GM06990 (cell line): ENCODE measurements at places on chromosomes 6 and 20.

GRCh38 chr20:10113746-10114145, 79.0 kb downstream of the ANKEF1 start:
- no peak for DNase-seq

- DNase-seq = no peak
Observed at GRCh38 chr6:16903470-16903869, 142.2 kb upstream of the ATXN1 start.

DNA sequence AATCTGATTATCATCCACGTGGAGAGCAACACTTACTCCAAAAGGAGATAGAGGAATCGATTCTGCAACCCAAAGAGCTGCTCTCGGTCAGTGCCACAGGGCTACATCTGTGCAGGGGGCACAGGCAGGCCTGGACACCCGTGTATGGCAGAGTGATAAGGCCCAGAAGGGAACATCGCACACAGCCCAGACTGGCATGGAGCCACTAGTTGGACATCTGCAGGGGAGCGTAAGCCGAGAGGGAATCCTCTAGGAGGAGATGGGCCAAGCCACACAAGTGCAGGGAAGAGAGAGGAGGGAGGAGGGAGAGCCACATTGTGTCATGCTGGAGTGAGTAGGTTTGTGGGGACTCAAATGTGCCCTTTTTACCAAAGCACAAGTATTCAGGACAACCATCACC, 50.4 kb upstream of the ENTPD6 start:
- no peak for DNase-seq

- DNase-seq = no peak
Observed at GRCh38 chr6:166775923-166776220, 148.8 kb upstream of the RPS6KA2 start.

GRCh38 chr6:23524548-23524947, 601.5 kb upstream of the NRSN1 start:
- DNase-seq = no peak

GRCh38 chr20:56983813-56984212, 282.6 kb downstream of the BMP7 start:
- no peak for DNase-seq

DNA sequence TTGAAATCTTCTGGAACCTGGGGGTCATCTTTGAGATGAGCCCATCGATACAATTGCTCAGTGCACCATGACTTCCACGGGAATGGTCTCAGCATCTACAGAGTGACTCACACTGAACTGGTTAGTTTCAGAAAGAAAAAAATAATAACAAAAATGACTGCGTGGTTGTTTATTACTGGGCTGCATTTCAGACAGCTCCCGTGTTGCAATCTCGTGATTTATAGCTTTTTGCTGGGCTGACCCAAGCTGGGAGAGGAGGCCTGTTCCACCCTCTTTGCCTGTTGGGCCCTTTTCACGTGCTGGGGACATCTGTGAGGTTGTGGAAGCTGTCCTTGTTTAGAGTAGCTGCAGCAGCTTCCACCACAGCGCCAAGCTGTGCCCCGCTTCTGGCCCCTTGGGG, 225.5 kb downstream of the BMP7 start:
- DNase-seq = no peak

GRCh38 chr6:33161354-33162331, 30.6 kb downstream of the COL11A2 start:
- DNase-seq = peak; percentile 79

DNA sequence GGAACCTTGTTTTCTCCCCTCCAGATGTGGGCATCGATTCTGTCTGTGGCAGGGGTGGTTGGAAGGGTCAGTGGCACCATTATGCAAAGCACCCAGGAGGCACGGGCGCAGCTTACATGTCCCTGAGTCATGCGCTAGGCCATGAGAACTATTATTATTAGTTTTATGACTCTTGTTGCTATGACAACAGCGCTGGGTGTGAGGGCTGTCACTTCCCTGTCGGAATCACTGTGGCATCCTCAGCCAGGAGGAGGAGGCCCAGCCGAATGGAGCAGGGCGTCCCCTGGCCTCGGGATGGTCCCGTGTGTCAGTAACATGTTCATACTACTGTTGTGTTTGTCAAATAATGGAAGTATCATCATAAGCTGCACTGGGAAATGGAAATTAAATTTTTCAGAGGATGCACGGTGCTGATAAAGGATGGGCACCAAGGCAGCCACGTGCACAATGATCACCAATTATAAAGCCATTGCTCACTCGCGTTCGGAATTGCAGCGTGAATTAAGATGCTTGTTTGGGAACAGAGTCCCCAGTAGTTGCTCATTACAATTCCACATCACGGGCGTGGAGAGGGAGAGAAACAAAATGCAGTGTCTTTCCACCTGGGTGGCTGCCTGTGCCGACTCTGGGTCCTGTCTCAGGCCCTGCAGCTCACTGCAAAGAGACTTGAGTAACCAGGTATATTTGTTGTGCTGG, 247.9 kb downstream of the CDH4 start:
- no peak for DNase-seq

DNA sequence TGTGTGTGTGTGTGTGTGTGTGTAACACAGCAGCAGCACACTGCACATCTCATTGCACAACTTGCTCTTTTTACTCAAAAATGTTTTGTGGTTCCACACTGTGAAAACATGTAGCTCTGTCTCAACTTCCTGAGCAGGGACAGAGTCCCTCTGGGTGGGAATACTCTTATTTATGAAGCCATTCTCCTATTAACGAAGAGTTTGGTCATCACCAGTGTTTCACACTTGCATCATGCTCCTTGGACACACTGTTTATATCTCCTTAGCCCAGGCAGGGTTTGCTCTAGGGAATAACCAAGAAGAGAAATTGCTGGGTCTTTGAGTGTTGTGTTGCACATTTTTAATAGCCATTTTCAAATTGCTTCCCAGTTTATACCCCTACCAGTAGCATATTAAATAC, 53.6 kb downstream of the ZNF831 start:
- DNase-seq = no peak

- no peak for DNase-seq
Observed at GRCh38 chr6:1643830-1644445, 34.2 kb downstream of the FOXC1 start.

GRCh38 chr6:32982084-32982701, 13.8 kb downstream of the BRD2 start:
- no peak for DNase-seq

- DNase-seq = no peak
Observed at GRCh38 chr6:30175765-30176164, 12.4 kb downstream of the TRIM15 start.

GRCh38 chr6:93550551-93551276, 131.4 kb upstream of the EPHA7 start:
- no peak for DNase-seq

- no peak for DNase-seq
Observed at GRCh38 chr6:57301757-57302156, 15.7 kb upstream of the PRIM2 start.

DNA sequence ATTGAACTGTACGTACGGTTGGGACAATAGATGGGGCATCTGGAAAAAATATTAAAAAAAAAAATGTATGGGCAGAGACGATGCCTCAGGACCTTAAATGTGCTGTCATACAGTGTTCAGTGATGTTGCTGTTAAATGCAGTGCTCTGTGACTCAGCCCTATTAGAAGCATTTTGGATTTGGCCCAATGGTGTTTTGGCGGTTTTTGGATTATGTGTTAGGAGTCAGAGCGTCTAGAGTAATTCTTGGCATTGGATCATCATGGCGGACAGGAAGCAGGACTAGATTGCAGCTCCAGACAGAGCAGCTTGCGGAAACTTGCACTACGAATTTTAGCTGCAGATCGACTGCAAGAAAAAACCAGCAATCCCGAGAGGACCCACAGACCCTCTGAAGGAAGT, 280.0 kb downstream of the SOX4 start:
- no peak for DNase-seq

- DNase-seq = no peak
Observed at GRCh38 chr6:37134396-37135191, 35.4 kb upstream of the PIM1 start.

DNA sequence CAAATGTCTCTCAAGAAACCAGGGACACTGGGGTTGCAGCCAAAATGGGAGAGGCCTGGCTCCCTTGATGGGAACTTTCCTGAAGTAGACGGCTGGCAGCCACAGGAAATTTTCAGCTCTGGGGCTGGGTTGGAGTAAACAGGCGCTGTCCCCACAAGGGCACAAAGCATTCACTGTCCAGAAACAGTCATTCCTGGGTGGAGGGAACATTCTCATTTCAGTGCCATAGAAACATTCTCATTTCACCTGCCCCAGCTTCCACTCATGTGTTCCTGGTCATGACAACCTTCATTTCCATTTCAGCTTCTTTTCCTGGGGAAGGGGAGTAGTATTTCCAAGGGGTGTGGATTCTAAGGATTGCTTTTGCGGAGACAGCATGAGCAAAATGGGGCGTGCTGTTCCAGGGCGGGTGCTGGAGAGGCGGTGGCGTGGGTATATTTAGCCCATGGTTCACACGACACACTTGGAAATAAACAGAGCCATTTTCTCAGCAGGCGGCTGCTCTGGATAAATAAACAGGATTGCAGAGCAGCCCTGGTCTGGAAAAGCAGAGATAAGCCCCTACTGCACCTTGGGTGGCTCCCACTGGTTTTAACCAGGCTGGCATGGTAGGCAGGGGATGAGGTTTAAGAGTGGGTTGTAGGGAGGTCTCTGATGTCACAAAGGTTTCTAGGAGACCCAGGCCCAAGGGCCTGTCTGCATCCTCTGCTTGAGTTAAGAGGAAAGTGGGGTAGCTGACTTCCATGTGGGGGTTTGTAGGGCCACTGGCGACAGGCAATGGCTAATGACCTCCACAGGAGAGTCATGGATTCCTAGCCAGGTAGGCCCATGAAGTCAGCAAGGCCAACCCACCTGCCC, 32.9 kb downstream of the COX4I2 start:
- no peak for DNase-seq

GRCh38 chr6:10481101-10481500, 40.0 kb upstream of the GCNT2 start:
- DNase-seq = no peak

GRCh38 chr20:57394121-57395082, 3.2 kb downstream of the RBM38 start:
- DNase-seq = no peak

DNA sequence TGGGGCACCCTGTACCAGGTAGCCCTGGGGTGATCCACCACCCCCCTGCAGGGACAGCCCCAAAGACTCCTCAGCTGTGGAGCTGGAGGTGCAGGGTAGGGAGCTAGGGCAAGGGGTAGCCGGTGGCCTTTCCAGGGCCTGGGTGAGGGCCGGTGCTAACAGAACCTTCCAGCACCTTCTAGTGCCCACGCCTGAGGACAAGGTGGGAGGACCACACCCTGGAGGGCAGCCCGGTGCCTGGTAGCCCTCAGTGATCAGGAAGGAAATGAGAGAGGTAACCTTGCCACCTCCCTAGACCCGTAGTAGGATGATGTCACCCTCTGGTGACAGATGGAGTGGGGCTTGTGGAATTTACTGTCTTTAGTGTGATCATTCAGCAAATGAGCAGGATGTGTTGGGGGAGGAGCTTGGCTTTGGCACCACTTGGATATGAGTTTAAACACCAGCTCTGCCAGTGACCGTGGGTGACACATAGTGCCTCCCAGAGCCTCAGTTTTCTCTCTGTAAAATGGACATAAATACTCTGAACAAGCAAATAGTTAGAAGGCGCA, 187.7 kb downstream of the NFATC2 start:
- no peak for DNase-seq

DNA sequence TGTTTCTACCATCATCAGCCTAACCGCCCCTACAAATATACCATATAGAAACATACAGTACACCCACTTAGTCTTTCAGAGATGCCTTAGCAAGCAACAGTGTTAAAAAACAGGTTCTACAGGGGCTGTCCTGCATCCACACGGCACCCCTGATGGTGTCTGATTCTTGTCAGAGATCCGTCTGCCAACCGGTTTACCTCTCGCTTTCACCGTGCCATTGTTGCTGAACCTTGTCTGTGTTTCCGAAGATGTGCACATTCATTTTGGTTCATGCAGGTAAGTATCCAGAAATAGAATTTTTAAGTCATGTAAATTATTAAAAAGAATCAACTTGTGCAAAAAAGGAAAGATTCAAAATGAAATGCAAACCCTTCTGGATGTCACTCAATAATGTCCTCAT, 52.9 kb downstream of the EPHA7 start:
- DNase-seq = no peak

DNA sequence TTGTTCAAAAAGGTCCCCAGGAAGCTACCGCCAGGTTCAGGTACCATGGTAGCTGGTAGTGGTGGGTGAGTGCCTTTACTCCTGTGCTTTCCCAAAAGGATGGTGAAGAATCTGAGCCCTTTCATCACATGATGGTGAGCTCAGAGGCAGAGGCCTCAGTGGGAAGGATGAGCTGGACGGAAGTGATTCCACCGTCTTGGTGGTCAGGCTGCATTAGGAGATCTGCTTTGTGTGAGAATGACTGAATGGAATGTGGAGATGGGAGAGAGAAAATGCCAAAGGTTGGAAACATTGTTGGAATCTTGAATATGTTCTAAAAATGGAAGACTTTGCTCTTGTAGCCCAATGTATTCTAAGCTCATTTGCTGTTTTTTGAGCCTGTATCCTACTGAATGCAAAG, 108.1 kb upstream of the SCP2D1 start:
- no peak for DNase-seq

- DNase-seq = no peak
Observed at GRCh38 chr6:124769811-124770544, 192.3 kb upstream of the RNF217 start.

DNA sequence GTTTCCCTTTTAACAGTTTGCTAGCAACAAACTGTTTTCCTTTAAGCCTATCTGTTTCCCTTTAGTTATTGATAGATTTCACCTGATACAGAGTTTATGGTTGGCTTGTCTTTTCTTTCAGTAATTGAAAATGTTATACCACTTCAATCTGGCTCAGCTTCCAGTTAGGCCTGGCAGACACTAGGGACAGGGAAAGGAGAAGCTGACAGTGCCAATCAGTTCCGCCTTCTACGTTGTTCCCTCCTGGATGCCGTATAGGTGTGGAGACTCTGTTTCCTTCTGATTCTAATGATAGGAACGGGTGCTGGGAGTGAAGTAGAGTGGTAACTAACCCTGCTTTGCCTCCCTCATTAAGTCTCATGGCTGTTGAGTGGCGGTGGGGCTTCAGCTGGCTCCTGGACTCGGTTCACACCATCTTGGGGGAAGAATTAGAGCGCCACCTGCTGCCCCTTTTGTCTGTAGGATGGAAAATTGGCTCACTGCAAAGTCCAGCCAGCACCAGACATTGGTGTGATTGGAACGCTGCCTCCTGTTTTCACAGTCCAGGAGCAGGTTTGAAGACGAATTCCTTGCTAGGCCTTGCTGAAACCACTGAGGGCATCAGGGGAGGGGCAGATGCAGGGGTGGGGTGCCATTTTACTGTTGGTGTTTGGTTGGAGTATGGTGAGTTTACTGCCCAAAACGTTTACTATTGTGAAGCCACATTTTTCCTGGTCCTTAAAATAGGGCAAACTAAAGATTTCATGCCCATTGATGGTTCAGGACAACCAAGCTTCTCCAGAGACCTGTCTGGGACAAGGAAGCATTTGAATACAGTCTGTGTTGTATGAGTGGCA, 1729.5 kb downstream of the GRIK2 start:
- DNase-seq = no peak

- DNase-seq = peak; percentile 91
Observed at GRCh38 chr6:41545703-41546474, at the start of gene FOXP4. FOXP4 (plus strand) TSS chr6:41546381; CDS start chr6:41565761, 19,380 bp downstream.

DNA sequence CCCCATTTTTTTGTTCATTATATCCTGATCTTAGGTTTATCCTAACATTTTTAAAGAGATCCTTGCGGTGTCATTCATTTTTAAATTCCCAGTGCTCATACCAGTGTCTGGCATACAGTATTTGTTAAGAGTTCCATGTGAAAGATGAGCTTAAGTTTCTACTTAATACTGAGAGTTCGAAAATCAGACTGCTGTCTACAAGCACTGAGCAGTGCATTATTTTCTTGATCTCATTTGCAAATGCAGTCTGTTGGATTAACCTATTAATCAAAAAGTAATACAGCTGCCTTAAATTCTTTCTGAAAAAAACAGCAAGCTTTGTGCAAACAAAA, 663 bp downstream of the COQ3 start:
- DNase-seq = no peak
